Activated naive CD4-positive, alpha-beta T cell treated with anti-CD3 and anti-CD28 coated beads for 36 hours (primary cell): ENCODE measurements at places on chromosomes 13 and 19.

DNA sequence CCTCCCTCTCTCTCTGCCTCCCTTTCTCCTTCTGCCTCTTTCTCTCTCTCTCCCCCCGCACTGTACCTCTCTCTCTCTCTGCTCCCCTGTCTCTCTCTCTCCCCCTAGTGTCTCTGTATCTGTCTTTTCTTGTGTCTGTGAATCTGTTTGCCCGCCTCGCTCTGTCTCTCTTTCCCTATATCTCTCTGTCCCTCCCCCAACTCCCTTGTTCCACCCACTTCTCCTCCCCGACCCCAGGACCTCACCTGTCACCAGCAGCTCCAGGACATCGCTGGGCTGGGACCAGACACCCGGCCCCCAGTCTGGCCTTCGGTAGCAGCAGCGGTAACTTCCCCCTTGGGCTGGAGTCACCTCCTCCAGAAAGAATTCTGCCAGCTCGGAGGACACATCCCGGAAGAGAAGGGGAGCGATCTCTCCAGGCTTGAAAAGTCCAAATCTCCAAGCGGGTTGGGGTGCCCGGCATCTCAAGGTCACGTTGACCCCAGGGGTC is 3.9 kb downstream of the OSCAR start:
- no peak for DNase-seq

DNA sequence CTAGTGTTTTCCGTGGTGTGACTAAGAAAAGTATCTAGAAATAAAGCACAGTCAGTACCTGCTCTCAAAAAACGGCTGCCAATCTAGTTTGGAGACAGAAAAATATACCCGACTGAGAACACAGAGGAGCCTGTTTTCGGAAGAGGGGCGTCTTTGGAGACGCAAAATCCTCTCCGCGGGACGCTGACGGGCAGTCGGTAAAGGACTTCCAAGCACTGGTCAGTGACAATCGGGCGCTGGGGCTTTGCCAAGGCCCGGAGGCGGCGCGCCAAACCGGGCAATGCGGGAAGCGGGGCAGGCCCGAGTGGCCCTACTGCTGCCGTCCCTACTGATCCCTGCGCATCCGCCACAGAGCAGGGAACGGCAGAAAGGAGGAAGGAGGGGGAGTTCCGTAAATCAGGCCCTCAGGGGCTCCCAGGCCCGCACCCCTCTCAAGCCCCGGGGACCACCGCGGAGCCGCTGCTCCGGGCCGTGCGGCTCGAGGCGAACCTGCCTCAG is 588 bp upstream of the DPY19L3 start:
- DNase-seq: peak; percentile 30

- DNase-seq: no peak
Observed at GRCh38 chr13:51451134-51451466, 1.7 kb downstream of the INTS6 start.

DNA sequence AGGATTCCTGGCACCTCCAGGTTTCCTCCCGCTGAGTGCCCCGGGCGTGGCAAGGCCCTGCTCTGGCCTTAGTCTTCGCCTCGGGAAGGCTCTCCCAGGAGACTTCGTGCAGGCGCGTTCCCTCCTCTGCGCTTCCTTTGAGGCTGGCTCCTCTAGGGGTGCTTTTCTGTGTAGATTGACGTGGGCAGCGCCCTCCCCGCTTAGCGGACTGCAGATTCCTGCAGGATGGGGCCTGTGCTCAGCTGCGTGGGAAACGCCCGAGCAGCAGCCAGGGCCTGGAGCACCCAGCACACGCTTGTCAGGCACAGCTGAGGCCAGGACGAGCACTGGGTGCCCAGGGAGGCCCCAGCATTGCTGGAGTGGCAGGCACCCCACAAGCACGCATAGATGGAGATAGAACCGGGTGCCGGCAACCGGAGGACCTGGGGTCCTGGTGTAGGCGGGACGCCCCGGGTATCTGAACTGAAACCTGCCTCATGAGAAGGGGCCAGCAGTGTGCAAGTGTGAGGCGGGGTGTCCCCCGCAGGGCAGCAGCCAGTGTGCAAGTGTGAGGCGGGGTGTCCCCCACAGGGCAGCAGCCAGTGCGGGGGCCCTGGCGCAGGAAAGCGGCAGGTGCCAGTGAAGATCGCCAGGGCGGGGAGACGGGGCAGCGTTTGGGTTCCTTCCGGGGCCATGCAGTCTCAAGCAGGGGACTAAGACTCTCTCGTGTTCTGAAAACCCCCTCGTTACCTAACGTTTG is 3.4 kb downstream of the NDUFS7 start:
- DNase-seq: no peak

DNA sequence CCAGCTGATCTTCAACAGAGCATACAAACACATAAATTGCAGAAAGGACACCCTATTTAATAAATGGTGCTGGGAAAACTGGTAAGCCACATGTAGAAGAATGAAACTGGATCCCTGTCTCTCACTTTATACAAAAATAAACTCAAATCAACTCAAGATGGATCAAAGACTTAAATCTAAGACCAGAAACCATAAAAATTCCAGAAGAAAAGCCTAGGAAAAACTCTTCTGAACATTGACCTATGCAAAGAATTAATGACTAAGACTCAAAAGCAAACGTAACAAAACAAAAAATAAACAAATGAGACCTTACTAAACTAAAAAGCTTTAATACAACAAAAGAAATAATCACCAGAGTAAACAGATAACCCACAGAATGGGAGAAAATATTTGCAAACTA is 74.5 kb upstream of the ABCC4 start:
- no peak for DNase-seq

DNA sequence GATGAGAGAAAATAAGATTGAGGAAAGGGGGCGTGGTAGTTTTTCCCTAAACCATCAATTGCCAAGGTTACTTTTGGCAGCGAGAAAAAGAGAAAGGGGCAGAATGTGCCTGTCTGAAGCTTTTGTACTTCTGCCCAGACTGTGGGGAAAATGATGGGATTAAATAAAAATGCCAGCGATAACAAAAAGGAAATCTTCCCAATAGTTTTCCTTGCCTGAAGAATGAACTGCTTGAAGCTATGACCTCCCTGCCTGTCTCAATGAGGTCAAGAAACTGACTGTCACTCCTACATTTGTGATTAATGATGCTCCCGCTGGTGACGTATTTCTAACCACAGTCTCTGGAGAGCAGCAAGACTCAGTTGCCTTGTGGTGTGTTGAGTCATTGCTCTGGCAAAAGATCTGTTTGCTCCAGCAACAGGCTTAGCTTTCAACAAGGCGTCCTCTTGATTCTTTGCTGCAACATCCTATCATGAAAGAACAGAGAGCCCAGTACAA is 1051.5 kb downstream of the DIAPH3 start:
- DNase-seq: no peak

- no peak for DNase-seq
Observed at GRCh38 chr19:13997631-13997962, 8.5 kb downstream of the RFX1 start.

DNA sequence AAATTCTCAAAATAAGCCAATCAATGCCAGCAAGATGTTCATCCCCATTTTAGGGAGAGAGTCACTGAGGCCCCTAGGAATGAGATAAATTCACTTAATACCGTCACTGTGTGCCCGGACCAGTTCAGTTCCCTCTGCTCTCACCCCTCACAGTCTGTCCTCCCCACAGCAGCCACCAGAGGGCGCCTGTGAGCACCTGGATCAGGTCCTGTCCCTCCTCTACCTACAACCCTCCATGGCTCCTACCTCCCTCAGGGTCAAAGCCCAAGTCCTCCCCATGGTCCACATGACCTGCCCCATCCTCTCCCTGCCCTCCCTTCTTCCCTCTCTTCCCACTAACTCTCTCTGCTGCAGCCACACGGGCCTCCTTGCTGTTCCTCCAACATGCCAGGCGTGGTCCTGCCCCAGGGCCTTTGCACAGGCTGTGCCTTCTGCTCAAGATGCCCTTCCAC is 42.0 kb upstream of the NFIC start:
- peak; percentile 90 for DNase-seq

- DNase-seq: no peak
Observed at GRCh38 chr13:66714795-66715194, 515.3 kb downstream of the PCDH9 start.

GRCh38 chr13:84962849-84963248 is 836.4 kb downstream of the SLITRK6 start:
- no peak for DNase-seq

DNA sequence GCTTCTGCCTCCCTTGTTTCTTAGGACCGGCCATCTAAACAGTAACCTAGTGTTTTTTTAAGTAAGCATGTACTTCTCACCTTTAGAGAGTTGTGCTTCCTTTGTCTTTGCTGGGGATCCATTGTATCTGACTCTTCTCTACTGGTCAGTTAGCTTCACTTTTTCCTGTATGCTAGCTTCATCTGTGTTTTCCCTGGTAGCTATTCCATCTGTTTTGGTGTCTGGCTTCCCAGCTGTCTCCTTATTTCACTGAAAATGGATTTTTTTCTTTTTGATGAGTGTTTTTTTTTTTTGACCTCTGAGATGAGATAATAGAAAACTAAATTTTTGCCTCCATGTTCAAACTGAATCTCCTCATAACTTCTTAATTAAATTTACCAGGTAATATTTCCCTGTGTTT is 637.0 kb upstream of the SLC10A2 start:
- DNase-seq: no peak

GRCh38 chr13:60028021-60028420 is 135.7 kb downstream of the DIAPH3 start:
- no peak for DNase-seq

DNA sequence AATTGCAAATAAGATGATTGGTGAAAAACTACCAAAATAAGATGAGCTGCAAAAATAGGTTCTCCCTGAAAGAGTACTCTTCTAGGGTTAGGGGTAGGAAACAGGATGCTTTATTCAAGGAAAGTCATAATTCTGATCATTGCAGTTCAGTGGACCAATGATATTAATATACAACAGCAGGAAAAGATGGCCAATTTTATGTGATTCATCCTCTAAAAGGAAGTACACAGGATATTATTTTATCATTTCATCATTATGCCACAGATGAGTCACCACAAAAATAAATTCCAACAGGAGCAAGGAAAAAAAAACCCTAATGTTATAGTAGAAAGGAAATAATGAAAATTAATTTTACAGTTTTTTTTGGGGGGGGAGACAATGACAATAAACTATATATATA is 205.0 kb downstream of the NALCN start:
- no peak for DNase-seq

- no peak for DNase-seq
Observed at GRCh38 chr13:65889368-65889767, 1340.8 kb downstream of the PCDH9 start.

DNA sequence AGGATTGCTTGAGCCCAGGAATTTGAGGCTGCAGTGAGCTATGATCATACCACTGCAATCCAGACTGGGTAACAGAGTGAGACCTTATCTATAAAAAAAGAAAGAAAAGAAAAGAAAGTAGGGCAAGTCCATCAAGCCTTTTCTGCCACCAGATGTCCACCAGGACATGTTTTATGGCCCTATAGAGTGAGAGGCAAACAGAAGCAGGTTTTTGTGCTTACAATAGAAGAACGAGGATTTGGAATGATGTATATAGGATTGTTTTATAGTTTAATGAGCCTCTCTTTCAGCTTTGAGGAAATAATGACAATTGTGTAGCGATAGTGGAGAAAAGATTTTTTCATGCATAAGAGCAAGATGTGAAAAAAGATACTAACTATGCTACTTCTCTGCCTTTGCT is 480.5 kb downstream of the KLF12 start:
- no peak for DNase-seq

- no peak for DNase-seq
Observed at GRCh38 chr13:45830121-45830520, 21.4 kb downstream of the SIAH3 start.

DNA sequence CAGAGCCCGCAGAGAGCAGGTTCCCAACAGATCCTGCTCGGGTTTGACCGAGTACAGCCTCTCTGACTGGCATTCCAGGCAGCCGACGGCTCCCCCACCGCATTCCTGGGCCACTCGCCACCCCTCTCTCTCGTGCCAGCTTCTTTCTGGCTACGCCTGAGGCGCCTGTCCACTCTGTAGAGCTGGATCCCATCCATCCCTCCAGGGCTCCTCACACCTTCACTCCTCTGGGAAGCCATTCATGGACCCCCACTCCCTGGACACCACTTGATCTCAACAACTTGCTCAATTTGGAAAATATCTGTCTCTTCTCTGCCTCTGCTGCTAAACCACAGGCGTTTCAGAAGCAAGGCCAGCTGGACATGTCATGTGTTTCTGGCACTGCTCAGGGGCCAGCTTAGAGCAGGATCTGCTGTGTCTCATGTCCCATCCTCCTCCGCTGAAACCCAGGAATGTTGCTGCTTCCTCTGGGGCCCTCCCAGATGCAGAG is 30.6 kb upstream of the ATP1A3 start:
- no peak for DNase-seq

DNA sequence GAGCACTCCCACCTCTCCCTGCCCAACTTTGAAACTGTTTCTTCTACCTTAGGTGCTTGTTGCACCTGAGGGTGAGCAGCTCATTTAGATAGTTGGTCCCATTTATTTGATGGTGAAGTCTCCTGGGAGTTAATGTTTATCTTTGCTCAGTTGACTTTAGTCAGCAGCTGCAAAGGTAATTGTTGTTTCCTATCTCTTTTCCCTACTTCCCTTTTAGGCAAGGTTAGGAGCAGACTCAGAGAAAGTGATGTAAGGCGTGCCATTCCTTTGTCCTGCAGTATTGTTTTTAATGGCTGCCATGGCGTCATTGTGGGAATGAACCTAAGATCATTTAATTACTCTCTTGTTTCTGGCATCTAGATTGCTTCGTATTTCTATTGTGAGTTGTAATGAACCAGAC is 11.6 kb downstream of the AKAP11 start:
- DNase-seq: no peak

- DNase-seq: peak; percentile 25
Observed at GRCh38 chr19:408902-409515, at the start of gene C2CD4C. C2CD4C (minus strand) TSS chr19:409147; CDS start chr19:408361, 786 bp downstream.

- DNase-seq: peak; percentile 98
Observed at GRCh38 chr19:58581227-58582141, 8.3 kb upstream of the MZF1 start.

DNA sequence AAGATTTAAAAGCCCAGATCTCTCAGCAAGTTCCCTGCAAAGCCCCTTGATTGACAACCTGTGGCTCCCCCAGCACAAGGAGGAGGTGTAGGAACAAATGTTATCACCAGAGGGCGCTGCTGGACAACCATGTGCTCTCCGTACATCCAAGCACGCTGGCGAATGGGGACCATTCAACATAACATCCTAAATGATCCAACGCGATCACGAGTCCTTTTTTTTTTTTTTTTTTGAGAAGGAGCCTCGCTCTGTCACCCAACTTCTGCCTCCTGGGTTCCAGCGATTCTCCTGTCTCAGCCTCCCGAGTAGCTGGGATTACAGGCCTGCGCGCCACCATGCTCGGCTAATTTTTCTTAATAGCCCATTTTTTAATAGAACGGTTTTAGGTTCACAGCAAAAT is 52.0 kb downstream of the NWD1 start:
- peak; percentile 88 for DNase-seq

GRCh38 chr13:98910501-98910951 is 67.3 kb downstream of the DOCK9 start:
- DNase-seq: peak; percentile 72

DNA sequence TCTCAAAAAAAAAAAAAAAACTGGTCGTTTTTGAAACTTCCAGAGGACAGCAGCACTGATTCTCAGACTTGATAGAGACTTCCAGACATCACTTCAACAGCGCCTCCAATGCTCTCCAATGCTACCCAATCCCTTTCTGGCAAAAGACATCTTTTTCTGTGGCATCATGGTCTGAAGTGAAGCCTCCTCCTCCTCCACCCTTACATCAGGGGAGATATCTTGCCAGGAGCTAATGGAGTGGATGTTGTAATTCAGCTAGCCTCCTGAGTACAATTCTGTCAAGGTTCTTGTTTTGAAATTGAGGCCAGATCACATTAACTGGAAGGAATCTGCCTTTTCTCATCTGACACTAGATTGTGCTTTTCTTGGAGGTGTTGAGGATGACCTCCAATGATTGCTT is 24.2 kb downstream of the FXYD5 start:
- DNase-seq: no peak

GRCh38 chr13:32354040-32354439 is 38.7 kb downstream of the BRCA2 start:
- no peak for DNase-seq
